ENCODE measurements at places on chromosomes 12 and 14. TPM values are rescaled to one million over a fixed set of nuclear protein-coding genes. Genes with fewer than 3 reads are reported as not detected.

The TRPV4 gene
- total RNA-seq, result not detected

The SLC6A12 gene
- 0.37 TPM for total RNA-seq

DNA sequence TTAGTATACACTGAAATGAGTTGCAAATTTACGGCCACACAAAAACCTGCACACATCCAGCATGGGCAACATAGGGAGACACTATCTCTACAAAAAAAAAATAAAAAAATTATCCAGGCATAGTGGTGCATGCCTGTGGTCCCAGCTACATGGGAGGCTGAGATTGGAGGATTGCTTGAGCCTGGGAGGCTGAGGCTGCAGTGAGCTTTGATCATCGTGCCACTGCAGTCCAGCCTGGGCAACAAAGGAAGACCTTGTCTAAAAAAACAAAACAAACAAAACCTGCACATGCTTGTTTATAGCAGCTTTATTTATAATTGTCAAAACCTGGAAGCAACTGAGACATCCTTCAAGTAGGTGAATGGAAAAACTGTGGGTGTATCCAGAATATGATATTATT is 4.9 kb upstream of the TOMM20L start:
- H3K4me1 ChIP-seq, result peaks cover 11% of the 10 kb centered on the region
- no peak overlapping the region for H3K27ac ChIP-seq
- no peaks in the 10 kb centered on the region for H3K27me3 ChIP-seq
- H3K4me3 ChIP-seq, result no peak overlapping the region

DNA sequence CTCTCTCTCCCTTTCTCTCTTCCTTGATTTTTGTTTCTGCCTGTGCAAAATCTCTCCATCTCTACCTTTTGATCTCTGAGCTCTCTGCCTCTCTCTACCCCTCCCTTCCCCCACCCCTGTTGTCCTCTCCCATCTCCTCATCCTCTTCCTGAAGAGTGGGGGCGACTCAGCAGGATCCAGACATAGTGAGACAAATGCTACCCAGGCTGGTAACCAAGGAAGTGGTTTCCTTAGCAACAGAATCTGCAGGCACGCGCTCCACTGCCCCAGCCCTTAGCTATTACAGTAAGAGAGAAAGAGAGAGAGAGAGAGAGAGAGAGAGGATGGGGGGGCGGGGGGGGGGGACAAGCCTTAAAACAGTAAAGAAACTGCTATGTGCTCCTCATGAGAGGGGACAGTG is 85.6 kb downstream of the CMKLR1 start:
- H3K27me3 ChIP-seq, result peaks cover 2% of the 10 kb centered on the region
- H3K4me1 ChIP-seq, result no peaks in the 10 kb centered on the region
- H3K36me3 ChIP-seq, result no peaks in the 10 kb centered on the region
- no peak overlapping the region for H3K4me3 ChIP-seq
- H3K27ac ChIP-seq, result no peak overlapping the region
- no peak for DNase-seq

DNA sequence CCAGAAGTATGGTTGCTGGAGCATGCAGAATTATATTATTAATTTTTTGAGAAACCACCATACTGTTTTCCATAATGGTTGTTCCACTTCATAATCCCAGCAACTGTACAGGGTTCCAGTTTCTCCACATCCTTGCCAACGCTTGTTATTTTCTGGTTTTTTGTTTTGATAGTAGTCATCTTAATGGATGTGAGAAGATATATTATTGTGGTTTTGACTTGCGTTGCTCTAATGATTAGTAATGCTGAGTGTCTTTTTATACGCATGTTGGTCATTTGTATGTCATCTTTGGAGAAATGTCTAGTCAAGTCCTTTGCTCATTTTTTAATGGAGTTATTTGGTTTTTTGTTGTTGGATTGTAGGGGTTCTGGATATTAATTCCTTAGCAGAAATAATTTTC is 58.1 kb downstream of the DAAM1 start:
- no peak overlapping the region for H3K27ac ChIP-seq
- H3K4me1 ChIP-seq, result peaks cover 17% of the 10 kb centered on the region
- H3K36me3 ChIP-seq, result no peaks in the 10 kb centered on the region
- no peak overlapping the region for H3K4me3 ChIP-seq
- no peak for DNase-seq

DNA sequence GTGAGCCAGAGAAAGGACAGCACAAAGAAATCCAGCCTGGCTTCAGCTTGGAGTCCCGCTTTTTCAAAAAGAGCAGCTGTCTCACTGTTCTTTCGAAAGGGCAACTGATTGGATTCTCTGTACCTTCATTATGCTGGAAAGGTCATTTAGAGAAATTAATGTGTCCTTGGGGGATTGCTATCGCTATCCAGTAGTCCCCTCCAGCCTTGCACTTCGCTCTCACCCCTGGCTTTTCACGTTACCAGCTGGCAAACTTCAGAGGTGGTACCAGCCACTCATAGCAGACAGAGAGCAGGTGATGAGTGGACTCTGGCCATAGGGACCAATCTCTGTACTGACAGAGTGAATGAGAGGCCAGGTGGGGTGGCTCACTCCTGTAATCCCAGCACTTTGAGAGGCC is 11.8 kb upstream of the NUAK1 start:
- no peaks in the 10 kb centered on the region for H3K4me1 ChIP-seq
- no peaks in the 10 kb centered on the region for H3K36me3 ChIP-seq
- peaks cover 5% of the 10 kb centered on the region for H3K27me3 ChIP-seq
- no peak for DNase-seq
- no peak overlapping the region for H3K4me3 ChIP-seq

GRCh38 chr14:54299410-54300363 is 97.1 kb upstream of the CDKN3 start:
- H3K27me3 ChIP-seq, result peaks cover 20% of the 10 kb centered on the region
- no peaks in the 10 kb centered on the region for H3K36me3 ChIP-seq
- no peak overlapping the region for H3K4me3 ChIP-seq
- no peak overlapping the region for H3K27ac ChIP-seq
- no peaks in the 10 kb centered on the region for H3K4me1 ChIP-seq
- no peak for DNase-seq

- H3K4me1 ChIP-seq, result peaks cover 4% of the 10 kb centered on the region
- no peak overlapping the region for H3K27ac ChIP-seq
- no peak for DNase-seq
- peaks cover 14% of the 10 kb centered on the region for H3K36me3 ChIP-seq
- H3K27me3 ChIP-seq, result no peaks in the 10 kb centered on the region
Measured at GRCh38 chr12:59717436-59717835, 121.6 kb downstream of the SLC16A7 start.

DNA sequence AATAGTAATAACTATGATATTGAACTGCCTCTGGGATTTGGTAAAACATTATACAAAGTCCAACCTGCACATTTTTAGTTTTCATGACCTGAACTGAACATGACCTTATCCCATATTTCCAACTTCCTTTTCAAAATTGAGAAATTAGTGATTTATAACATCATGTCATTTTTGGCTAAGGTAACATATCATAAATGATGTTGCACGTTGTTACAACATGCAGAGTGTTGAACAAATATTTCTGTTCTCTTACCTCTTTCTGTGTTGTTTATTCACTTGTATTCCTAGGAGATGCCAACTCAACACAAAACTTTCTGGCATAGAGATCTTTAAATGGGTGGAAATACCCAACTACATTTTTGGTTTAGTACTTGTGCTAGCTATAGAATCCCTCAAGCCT is 496.0 kb downstream of the SLC6A15 start:
- H3K4me1 ChIP-seq, result no peaks in the 10 kb centered on the region
- no peak for DNase-seq
- H3K27me3 ChIP-seq, result no peaks in the 10 kb centered on the region
- H3K36me3 ChIP-seq, result no peaks in the 10 kb centered on the region
- H3K27ac ChIP-seq, result no peak overlapping the region
- no peak overlapping the region for H3K4me3 ChIP-seq

GRCh38 chr12:21054334-21054733 is 76.7 kb upstream of the SLCO1B1 start:
- H3K27ac ChIP-seq, result no peak overlapping the region
- no peaks in the 10 kb centered on the region for H3K27me3 ChIP-seq
- no peaks in the 10 kb centered on the region for H3K36me3 ChIP-seq
- no peak overlapping the region for H3K4me3 ChIP-seq
- DNase-seq, result no peak

DNA sequence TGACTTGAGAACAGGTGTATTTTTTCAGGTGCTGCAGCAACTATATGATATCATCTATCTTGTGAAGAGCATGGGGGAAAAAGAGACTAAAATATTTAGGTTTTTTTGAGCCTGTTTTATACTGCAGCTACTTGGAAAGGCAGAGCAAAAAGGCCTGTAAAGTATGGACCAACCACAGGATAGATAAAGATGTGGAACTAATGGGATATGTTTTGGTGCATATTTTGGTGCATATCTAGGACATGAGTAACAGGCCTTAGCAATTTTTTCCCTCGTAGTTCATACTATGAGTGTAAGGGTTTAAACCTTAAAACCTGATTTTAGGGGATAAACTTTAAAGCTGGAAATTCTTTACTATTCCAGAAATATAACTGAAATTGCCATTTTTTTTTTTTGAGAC is 6.0 kb upstream of the GTSF1 start:
- no peak for DNase-seq
- H3K4me3 ChIP-seq, result no peak overlapping the region
